ENCODE measurements at places on chromosomes 1 and 21. TPM values are rescaled to one million over a fixed set of nuclear protein-coding genes. Genes with fewer than 3 reads are reported as not detected.

GRCh38 chr1:48730164-48730910 lies 46.4 kb downstream of the BEND5 start:
- no peak for DNase-seq
- peaks cover 56% of the 10 kb centered on the region for H3K36me3 ChIP-seq
- H3K4me3 ChIP-seq: no peak overlapping the region
- no peaks in the 10 kb centered on the region for H3K4me1 ChIP-seq

DNA sequence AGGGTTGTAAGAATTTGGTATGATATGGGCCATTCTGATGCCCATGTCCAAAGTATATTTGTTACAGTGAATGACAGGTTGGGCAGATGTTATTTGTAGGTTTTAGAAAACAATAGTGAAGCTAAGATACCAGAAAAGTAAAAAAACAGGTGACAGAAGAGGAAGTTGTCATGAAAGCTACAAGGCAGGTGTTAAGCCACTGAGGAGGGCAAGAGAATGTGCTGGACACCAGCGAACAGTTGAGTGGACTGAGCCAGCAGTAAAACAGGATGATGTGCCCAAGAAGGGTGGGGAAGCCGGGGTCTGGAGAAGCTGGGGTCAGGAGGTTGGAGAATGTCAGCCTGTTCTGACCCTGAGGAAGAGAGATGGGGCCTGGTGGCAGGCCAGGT lies 83.3 kb downstream of the DTL start:
- H3K4me1 ChIP-seq: peaks cover 5% of the 10 kb centered on the region
- no peaks in the 10 kb centered on the region for H3K27me3 ChIP-seq

GRCh38 chr21:19011451-19011850 lies 607.9 kb upstream of the TMPRSS15 start:
- peak; percentile 15 for DNase-seq
- H3K27ac ChIP-seq: no peak overlapping the region
- H3K27me3 ChIP-seq: no peaks in the 10 kb centered on the region
- H3K4me1 ChIP-seq: no peaks in the 10 kb centered on the region
- H3K4me3 ChIP-seq: no peak overlapping the region

GRCh38 chr1:6162773-6163172 lies 17.3 kb downstream of the CHD5 start:
- H3K36me3 ChIP-seq: no peaks in the 10 kb centered on the region
- H3K27ac ChIP-seq: no peak overlapping the region
- H3K4me1 ChIP-seq: no peaks in the 10 kb centered on the region
- H3K4me3 ChIP-seq: no peak overlapping the region

GSTM3 gene
- total RNA-seq: 51.8 TPM
